ENCODE measurements at places on chromosomes 4 and X. TPM values are rescaled to one million over a fixed set of nuclear protein-coding genes. Genes with fewer than 3 reads are reported as not detected.
A peak's percentile ranks its signal among the peaks of the same experiment; 100 is the strongest.

MAGEC1 gene
- not detected for total RNA-seq

ATP1B4 gene
- not detected for total RNA-seq

FGFR3 gene
- total RNA-seq = 771 TPM

MMRN1 gene
- 11.9 TPM for total RNA-seq

UCHL1 gene
- total RNA-seq = 5.9 TPM

CXCL8 gene
- not detected for total RNA-seq

MFAP3L gene
- total RNA-seq = 60.4 TPM

CSAG1 gene
- not detected for total RNA-seq

- no peak for DNase-seq
- H3K27ac ChIP-seq = no peak overlapping the region
- H3K27me3 ChIP-seq = no peaks in the 10 kb centered on the region
- H3K4me1 ChIP-seq = peaks cover 13% of the 10 kb centered on the region
Measured at GRCh38 chr4:17187003-17187402, 288.6 kb upstream of the LDB2 start.

DNA sequence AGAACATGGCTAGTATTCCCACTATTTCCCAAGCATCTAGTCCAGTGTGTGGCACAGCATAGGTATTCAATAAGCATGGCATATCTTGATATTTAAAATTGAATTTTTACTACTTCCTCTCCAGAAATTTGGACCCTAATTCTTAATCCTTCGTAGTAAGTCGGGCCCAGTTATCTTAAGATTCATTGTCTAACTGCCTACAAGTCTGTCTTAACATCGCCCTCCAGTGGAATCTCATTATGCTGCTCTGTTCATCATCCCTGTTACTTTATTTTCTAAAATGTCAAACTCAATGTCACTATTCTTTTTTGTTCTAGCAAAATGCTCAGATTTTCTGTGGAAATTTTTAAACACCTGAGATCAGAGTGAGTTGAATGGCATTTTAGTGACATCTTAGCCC, 606.2 kb downstream of the KLHL13 start:
- DNase-seq = no peak
- H3K4me3 ChIP-seq = no peak overlapping the region
- no peaks in the 10 kb centered on the region for H3K27me3 ChIP-seq
- no peaks in the 10 kb centered on the region for H3K36me3 ChIP-seq

DNA sequence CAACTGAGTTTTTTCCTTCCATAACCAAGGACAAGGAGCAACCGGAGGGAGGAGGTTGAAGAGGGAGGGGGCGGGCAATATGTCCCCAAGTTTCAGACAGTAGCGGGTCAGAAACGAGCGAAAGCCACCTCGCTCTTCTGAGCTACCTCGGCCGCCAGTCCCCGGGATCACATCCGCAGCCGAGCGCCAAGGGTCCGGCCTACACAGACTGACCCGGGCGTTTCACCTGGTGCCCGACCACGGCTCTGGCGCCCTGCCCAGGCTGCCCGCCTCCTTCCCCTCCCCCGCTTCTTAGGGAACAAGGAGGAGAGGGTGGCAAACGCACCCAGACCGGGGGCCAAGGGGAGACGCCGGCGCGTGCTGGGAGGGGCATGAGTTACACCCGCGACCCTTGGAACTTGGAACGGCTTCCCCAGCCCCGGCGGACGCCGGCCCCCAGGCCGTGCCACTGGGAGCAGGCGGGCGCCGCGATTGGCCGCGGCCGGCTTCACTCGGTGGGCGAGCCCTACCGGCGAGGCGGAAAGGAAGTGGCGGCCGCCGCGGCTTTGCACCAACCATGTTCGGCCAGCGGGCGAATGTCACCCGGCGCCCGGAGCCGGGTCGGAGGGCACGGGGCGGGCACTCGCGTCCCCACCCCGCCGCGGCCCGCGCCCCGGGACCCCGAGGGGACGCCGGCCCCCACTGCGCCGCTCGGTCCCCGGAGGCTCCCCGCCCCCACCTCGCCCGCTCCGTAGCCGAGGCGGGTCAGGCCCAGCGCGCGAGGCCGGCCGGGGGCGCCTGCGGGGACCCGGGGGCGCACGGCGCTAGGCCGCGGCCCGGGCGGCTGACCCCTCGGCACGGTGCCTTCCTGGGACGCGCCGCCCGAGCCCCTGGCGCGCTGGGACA, 1.5 kb downstream of the IRF2 start:
- H3K27ac ChIP-seq = peak overlapping the region; percentile 100
- peaks cover 39% of the 10 kb centered on the region for H3K4me1 ChIP-seq
- H3K4me3 ChIP-seq = peak overlapping the region; percentile 98
- no peaks in the 10 kb centered on the region for H3K27me3 ChIP-seq

DNA sequence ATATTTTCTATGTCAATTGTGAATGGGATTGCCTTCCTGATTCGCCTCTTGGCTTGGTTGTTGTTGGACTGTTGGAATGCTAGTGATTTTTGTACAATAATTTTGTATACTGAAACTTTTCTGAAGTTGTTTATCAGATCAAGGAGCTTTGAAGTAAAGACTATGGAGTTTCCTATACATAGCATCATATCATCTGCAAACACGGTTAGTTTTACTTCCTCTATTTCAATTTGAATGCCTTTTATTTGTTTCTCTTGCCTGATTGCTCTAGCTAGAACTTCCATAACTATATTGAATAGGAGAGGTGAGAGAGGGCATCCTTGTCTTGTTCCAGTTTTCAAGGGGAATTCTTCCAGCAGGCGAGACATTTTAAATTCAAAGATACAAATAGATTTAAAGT, 226.5 kb downstream of the FBXO8 start:
- no peaks in the 10 kb centered on the region for H3K36me3 ChIP-seq
- no peak overlapping the region for H3K27ac ChIP-seq
- no peak overlapping the region for H3K4me3 ChIP-seq
- DNase-seq = no peak

- H3K4me1 ChIP-seq = peaks cover 17% of the 10 kb centered on the region
- H3K27ac ChIP-seq = peak overlapping the region; percentile 78
- H3K27me3 ChIP-seq = no peaks in the 10 kb centered on the region
- no peaks in the 10 kb centered on the region for H3K36me3 ChIP-seq
Measured at GRCh38 chr4:23922013-23922412, 32.2 kb upstream of the PPARGC1A start.

DNA sequence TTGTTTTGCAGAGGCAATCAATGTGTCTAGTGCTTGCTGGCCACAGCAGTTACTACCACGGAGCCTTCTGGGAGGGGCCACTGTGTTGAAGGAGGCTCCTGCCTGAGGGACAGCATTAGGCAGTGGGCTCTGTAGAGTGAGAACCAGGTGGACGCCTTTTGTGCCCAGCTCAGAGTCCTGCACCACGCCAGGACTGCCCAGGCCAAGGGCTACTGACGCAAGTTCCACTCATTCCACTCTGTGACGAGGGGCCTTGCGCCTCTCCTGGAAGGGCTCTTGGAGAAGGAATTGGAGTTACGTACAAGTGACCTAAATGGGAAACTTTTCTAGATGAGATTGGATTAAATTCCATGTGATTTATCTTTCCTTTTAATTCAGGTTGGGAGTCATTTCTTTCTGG, 102.8 kb upstream of the MAGEE2 start:
- no peak overlapping the region for H3K4me3 ChIP-seq
- DNase-seq = no peak
- H3K36me3 ChIP-seq = no peaks in the 10 kb centered on the region
- no peaks in the 10 kb centered on the region for H3K27me3 ChIP-seq

GRCh38 chr4:8312069-8312445, 42.5 kb downstream of the HTRA3 start:
- no peak overlapping the region for H3K4me3 ChIP-seq
- H3K27ac ChIP-seq = no peak overlapping the region
- H3K36me3 ChIP-seq = no peaks in the 10 kb centered on the region
- H3K4me1 ChIP-seq = peaks cover 19% of the 10 kb centered on the region
- peaks cover 7% of the 10 kb centered on the region for H3K27me3 ChIP-seq

- no peaks in the 10 kb centered on the region for H3K4me1 ChIP-seq
- no peak for DNase-seq
- no peak overlapping the region for H3K27ac ChIP-seq
- no peak overlapping the region for H3K4me3 ChIP-seq
- no peaks in the 10 kb centered on the region for H3K27me3 ChIP-seq
Measured at GRCh38 chr4:89322671-89323070, 15.1 kb upstream of the GPRIN3 start.

DNA sequence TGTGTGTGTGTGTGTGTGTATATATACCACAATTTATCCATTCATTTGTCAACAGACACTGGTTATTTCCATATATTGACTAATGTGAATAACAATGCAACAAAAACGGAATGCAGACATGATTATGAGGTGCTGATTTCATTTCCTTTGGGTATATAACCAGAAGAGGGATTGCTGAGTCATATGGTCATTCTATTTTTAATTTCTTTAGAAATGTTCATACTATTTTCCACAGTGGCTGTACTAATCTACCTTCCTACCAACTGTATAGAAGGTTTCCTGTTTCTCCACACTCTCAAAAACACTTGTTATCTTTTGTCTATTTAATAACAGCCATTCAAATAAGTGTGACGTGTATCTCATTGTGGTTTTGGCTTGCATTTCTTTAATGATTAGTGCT, 269.9 kb downstream of the OPHN1 start:
- DNase-seq = no peak
- no peak overlapping the region for H3K4me3 ChIP-seq
- no peaks in the 10 kb centered on the region for H3K36me3 ChIP-seq
- no peak overlapping the region for H3K27ac ChIP-seq

DNA sequence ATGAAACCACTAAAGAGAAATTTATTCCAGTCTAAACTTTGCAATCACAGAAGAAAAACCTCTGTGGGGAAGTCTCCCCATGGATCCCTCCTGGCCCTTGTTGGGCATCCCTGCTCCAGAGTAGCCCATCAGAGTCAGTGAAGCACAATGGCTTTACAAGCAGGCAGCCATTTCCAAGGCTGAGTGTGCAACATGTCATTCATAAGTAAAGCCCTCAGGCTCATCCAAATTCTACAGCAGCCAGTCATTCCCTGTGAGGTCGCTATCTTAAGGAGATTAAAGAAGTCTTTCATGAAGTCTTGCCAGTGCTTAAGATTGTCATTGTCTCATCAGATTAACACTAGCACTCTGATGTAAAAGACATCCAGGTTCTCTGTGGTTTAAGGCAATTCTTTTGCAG, 17.0 kb upstream of the MAPK10 start:
- no peak for DNase-seq
- no peak overlapping the region for H3K4me3 ChIP-seq
- H3K4me1 ChIP-seq = no peaks in the 10 kb centered on the region
- no peaks in the 10 kb centered on the region for H3K27me3 ChIP-seq
- no peaks in the 10 kb centered on the region for H3K36me3 ChIP-seq

DNA sequence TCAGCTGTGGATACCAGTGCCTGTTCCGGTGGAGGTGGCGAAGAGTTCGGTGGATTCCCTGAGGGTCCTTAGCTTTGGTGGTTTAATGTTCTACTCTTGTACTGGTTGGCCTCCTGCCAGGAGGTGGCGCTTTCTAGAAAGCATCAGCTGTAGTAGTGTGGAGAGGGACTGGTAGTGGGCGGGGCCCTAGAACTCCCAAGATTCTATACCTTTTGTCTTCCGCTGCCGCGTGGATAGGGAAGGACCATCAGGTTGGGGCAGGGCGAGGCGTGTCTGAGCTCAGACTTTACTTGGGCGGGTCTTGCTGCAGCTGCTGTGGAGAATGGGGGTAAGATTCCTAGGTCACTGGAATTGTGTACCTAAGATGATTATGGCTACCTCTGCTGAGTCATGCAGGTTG, 390.3 kb downstream of the FAM47A start:
- no peak overlapping the region for H3K27ac ChIP-seq
- no peak overlapping the region for H3K4me3 ChIP-seq
- H3K27me3 ChIP-seq = no peaks in the 10 kb centered on the region
- DNase-seq = no peak

- H3K27me3 ChIP-seq = no peaks in the 10 kb centered on the region
- H3K4me1 ChIP-seq = no peaks in the 10 kb centered on the region
- H3K4me3 ChIP-seq = no peak overlapping the region
- no peak for DNase-seq
- no peak overlapping the region for H3K27ac ChIP-seq
- no peaks in the 10 kb centered on the region for H3K36me3 ChIP-seq
Measured at GRCh38 chr4:28369499-28369898, 1508.9 kb downstream of the STIM2 start.

- H3K27ac ChIP-seq = no peak overlapping the region
- no peak for DNase-seq
- H3K36me3 ChIP-seq = peaks cover 19% of the 10 kb centered on the region
- H3K4me3 ChIP-seq = no peak overlapping the region
Measured at GRCh38 chrX:150621652-150622051, 53.2 kb downstream of the MTM1 start.
